ENCODE measurements at places on chromosomes 5 and 9. TPM values are rescaled to one million over a fixed set of nuclear protein-coding genes. Genes with fewer than 3 reads are reported as not detected.

DNA sequence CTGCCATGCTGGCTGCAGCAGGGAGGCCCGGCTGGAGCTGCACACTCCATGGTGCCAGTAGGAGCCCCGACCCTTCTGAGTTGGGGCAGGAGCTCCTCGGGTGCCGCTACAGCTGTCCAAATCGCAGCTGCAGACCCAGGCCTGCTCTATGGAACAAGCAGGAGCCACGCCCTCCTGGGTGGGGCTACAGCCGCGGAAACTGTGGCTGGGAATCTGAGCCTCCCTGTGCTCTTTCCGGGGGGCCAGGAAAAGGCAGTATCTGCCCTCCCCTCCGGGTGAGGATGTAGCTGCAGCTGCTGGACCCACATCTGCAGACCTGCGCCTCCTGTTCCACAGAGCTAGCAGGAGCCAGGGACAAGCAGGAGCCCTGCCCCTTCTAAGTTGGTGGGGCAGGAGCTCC lies 278.9 kb upstream of the ACTBL2 start:
- DNase-seq, result peak; percentile 59

DNA sequence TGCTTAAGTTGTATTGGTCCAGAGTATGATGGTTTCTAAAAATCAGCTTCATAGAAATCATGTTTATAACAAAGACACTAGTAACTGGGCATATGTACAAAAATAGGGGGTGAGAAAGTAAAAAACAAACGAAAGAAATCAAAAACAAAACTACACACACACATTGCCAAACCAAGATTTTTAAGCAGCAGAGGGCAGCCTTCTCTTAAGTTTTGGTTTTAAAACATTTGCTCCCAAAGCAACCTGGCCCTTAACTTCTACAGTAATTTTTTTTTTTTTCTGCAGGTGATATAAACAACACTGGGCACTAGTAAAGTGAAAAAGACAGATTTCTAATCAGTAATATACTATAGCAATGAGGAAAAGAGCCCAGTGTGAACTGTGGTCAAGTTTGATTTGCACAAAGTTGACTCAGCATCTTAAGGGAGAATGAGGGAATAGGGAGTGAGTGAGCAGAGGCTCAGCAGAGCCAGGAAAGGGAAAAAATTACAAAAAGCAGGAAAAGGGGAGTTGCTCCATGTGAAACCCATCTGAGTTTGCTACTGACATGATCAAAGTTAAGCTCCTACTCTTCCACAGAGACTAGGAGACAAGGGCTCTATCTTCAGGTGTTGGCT lies 13.4 kb upstream of the GAPT start:
- DNase-seq, result no peak

DNA sequence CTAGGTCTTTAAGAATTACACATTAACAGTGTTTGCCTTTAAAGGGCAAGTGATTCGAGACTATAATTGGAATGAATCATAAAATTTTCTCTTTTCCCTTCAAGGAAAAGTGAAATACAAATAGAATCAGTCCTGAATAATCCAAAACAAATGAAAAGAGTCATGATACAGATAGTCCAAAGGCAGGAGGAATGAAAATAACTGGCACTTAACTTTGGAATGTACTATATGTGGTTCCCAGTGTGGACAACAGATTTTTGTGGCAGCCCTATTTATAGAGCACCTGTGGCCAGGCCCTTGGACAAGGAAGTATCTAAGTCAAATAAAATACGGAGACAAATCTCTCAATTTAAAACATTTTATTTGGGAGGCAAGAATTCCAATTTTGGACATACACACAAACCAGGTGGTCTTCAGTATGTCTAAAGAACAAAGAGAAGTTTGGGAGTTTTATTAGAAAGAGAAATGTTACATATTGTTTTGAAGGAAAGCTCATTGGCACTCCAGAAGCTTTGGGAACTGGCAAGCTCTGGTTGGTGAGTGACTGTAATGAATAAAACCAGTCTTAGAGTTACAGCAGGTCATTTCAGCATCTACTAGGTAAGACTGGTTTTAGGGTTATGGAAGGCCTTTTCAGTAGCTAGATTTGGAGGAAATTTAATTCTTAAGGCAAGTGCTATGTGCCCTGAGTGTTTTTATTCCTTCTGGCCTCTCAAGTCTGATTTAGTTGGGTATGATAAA lies 116.0 kb upstream of the PAM start:
- DNase-seq, result no peak

- no peak for DNase-seq
Measured at GRCh38 chr9:130144703-130145102, 27.5 kb upstream of the NCS1 start.

GRCh38 chr5:53929152-53929551 lies 368.7 kb downstream of the NDUFS4 start:
- DNase-seq, result no peak

DNA sequence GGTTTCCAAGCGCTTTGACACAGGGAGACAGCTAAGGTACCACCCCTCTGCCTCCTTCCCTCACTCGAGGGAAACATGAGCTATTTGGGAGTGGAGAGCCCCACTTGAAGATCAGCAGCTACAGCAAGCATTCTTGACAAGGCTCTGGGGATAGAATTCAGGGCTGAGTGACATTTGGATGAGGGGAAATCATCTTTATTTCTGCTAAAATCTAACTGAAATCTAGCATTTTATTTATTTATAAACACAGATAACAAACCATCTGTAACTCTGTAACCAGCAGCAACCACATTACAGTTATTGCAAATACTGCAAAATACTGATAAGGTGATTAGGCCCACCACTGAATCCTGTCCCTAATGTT lies 22.4 kb downstream of the RNF130 start:
- peak; percentile 36 for DNase-seq

DNA sequence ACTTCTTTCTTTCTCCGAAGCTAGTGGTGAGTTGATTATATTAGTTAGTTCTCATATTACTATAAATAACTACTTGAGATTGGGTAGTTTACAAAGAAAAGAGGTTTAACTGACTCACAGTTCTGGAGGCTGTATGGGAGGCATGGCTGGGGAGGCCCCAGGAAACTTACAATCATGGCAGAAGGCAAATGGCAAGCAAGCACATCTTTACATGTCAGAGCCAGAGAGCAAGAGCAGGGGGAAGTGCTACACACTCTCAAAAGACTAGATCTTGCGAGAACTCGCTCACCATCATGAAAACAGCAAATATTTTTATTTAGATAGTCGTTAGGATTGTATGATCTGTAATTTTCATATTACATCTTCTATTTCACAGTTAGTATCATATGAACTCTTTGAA lies 711.2 kb downstream of the PTPRD start:
- DNase-seq, result no peak

DNA sequence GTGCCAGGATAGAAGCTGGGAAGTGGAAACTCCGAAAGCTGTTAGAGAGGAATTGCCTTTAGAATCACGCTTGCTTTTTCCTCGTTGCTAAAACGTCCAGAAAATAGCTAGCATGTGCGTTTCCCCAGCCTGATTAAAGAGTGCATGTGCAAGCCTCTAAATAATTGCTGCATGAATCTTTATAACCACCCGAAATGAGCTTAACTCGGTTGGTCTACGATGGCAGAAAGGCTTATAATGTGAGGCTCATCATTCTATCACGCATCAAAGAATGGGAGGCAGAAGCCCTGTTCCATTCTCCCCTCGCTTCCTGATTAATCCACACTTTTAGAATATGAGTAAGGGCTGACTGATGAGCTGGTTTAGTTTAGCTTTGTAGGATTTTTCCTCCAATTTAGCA lies 394.6 kb upstream of the WWC1 start:
- DNase-seq, result no peak

The MEIKIN gene
- polyA plus RNA-seq, result not detected

The KIF20A gene
- 33.7 TPM for polyA plus RNA-seq

The LPAR1 gene
- 72.7 TPM for polyA plus RNA-seq

The FCN1 gene
- 3.4 TPM for polyA plus RNA-seq

The PKD2L2 gene
- polyA plus RNA-seq, result 0.43 TPM

Data from left lung (tissue), 14 donors.